ENCODE measurements at places on chromosomes 7 and 10.
A peak's percentile ranks its signal among the peaks of the same experiment; 100 is the strongest.

GRCh38 chr10:126921974-126922525 lies 16.8 kb downstream of the DOCK1 start:
- DNase-seq: no peak

DNA sequence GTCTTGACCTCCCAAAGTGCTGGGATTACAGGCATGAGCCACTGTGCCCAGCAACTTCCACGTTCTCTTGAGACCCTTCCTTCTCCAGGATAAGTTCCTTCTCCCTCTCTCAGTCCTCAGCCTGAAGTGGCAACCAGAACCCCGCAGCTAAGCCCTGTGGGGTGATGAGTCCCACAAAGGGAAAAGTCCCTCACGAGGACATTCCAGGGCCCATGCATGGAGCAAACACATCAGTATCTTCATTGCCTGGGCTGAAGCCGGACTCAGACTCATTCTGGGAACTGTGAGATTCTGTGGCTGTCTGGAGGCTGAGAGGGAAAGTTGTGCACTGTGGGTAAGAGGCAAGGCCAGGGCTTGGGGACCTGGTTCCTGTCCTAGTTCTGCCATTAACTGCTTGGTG lies 622.9 kb downstream of the GALNT17 start:
- no peak for DNase-seq

DNA sequence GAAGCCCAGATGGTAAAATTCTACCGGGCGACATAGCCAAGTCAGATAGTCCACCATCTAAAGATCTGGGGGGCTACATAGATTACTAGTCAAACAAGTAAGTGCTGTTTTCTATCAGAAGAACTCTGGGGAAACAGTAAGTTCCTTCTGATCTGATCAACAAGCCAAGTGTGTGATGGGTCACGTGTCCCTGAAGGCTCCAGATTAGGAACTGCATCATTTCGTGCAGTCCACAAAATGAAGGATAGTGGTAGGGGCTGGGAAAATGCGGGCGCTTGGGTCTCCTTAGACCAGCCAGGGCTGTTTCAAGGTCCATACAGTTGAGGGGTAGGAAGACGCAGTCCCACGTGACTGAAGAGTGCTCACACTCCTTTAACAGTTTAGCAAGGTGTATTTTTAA lies 1.8 kb upstream of the CHN2 start:
- DNase-seq: no peak

DNA sequence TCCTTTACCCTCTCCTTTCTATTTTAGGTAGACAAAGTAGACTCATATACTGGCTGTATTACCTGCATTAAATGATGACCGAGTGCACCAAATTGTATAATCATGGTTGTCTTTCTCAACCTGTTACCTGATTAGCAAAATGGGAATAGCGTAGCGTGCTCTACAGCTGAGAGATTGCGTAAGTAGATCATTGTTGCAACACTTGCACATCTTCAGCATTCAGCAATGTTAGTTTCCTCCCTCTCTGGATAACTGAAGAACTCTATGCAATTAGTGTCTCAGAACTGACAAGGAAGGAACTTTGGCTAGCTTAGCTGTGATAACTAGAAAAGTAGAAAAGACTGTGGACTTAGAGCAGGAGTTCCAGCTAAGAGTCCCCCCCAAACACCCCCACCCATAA lies 787.4 kb downstream of the PHTF2 start:
- no peak for DNase-seq

- no peak for DNase-seq
These were observed 17.7 kb downstream of the PCGF5 start for GRCh38 chr10:91238191-91238590.

- DNase-seq: no peak
These were observed 780.2 kb downstream of the MAGI2 start for GRCh38 chr7:78673272-78673671.

DNA sequence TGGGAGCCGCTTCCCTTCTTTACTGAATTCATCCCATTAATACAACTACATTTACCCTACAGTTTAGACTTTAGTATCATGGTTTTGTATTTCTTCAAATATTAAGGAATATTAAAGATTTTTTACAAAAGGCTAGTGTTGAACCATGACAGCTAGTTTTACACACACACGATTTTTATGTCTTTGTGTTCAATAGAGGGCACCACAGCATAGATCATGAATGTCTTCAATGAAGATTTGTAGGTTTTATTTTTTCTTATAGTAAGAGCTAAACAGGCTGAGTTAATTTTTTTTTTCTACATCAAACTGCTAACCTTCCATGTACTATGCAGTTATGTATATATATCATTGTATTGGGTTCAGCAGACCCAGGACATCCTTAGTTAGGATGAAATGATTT lies 76.9 kb downstream of the SNX10 start:
- no peak for DNase-seq

DNA sequence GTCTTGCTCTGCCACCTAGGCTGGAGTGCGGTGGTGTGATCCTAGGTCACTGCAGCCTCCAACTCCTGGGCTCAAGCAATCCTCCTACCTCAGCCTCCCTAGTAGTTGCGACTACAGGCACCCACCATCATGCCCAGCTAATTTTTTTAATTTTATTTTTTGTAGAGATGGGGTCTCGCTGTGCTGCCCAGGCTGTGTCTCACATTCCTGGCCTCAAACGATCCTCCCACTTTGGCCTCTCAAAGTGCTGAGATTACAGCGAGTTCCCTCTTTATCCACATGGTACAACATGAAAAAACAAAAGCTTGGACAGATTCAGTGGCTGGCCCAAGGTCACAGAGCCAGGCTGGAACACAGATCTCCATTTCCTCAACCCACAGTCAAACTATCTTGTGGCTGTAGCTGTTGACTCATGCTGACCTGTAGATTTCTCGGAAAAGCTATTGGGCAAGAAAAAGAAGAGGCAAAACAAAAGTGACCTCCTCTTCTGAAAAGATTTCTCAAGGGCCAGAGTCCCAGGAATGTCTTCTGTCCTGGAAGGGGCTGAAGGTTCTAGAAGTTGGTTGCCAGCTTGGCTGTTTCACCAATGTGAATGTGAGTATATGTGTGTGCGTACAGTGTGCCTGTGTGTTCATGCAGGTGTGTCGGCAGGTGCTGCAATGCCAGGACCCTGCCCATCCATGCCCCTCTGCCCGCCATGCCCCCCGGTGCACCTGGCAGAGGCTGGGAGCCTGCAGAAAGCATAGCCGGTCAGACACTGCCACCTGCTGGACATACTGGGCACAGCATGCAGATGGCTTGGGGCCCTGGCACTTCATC lies 28.4 kb downstream of the TMEM130 start:
- peak; percentile 92 for DNase-seq

DNA sequence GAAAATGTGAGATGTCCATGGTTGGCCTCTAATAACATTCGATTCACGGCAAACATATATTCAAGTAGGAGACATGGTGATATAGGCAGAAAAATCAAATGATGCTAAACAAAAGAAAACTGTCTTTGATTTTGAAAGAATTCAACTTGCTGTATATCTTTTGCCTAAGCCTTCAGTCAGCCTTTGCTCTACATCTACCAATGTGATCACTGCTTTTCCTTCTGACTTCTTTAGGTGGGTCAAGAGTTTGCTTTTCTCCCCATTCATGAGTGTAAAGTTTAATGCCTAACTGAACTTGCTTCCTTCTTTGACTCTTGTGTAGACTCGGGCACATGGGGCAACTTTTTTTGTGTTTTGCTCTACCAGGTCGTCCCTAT lies 417 bp upstream of the HIF1AN start:
- DNase-seq: no peak

GRCh38 chr7:27064661-27065060 lies 31.1 kb downstream of the HOXA1 start:
- no peak for DNase-seq

DNA sequence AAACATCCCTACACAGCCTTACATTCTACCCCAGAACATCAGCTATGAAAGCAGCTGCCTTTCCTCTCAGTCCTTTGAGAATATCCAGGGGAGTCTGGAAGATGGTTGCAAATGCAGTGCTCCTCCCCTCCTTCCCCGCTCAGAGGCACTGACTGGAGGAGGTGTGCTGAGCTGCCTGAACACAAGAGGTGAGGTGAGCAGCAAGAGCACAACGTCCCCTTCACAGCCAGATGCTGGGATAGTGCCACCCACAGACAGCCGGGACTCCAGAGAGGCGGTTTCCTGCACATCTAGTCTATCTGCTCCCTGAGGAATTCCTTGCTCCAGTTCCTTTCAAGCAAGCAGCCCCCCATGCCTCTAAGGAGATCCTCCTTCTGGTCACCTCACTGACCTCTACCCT lies 74.2 kb downstream of the EZH2 start:
- DNase-seq: no peak

GRCh38 chr7:20343205-20343604 lies 12.5 kb downstream of the ITGB8 start:
- DNase-seq: no peak

- DNase-seq: no peak
These were observed 290.3 kb downstream of the TNS3 start for GRCh38 chr7:47291461-47292081.

- DNase-seq: no peak
These were observed 805.1 kb downstream of the TNS3 start for GRCh38 chr7:46776790-46777189.

- no peak for DNase-seq
These were observed 80.8 kb downstream of the DNAJB9 start for GRCh38 chr7:108650467-108650866.

DNA sequence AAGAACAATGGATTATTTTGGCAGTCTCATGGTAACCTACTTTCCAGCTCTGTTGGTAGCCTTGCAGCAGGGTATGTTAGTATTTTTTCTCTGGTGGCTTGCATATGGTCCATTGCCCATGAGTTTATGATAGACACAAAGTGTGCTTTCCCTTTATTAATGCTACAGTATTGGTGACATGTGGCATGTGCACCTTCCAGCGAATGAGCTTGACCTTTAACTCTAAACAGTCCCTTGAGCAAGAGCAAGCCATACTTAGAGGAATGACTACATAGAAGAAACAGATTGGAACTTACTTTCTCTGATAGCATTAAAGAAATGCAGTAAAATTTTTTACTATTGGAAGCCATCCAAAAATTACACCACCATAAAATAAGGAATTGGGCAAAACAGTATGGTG lies 73.9 kb downstream of the VTI1A start:
- DNase-seq: no peak

DNA sequence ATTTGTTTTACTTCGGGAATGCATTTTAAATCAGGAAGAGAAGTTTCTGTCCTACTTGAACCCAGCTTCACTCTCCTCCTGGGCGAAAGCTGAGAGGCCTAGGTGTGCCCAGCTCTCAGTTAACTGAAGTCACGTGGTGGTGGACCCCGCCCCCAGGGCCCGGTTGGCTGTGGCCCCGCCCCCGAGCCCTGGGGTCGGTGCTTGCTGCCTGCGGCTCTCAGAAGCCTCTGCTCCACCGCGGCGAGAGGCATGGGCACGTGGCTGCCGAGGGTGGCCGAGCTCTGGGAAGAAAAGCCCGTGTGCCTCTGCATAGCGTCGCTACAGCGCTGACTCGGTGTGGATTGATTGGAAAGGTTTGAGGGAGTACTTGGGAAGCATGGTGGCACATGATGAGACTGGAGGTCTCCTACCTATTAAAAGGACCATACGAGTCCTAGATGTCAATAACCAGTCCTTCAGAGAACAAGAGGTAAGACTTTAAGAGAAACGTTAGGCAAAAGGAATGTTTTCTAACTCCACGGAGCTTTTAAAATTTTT lies 34.1 kb downstream of the NET1 start:
- DNase-seq: peak; percentile 82

- DNase-seq: no peak
These were observed 80.2 kb downstream of the ZEB1 start for GRCh38 chr10:31399171-31399570.

GRCh38 chr10:13696071-13696470 lies 109.3 kb downstream of the PRPF18 start:
- DNase-seq: no peak

DNA sequence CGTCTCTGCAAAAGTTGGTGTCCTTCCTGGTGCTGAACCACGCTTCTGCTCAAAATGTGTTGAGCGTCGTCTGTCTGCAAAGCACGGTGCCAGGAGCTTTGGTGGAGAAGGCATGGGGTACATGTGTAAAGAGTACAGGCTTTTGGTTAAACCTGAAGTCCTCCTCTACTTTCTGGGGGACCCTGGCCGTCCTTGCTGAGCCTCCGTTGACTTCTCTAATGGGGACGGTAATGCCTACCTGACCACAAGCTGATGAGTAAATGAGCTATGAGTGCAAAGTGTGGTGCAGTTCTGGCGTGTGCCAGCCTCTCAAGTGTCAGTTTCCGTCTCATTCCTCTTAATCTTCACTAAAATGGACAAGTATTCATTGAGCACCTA lies 527 bp upstream of the HERPUD2 start:
- no peak for DNase-seq

- no peak for DNase-seq
These were observed 287.0 kb upstream of the CDC14C start for GRCh38 chr7:48637382-48637781.

GRCh38 chr7:72409638-72410015 lies 2.5 kb downstream of the CALN1 start:
- DNase-seq: no peak

DNA sequence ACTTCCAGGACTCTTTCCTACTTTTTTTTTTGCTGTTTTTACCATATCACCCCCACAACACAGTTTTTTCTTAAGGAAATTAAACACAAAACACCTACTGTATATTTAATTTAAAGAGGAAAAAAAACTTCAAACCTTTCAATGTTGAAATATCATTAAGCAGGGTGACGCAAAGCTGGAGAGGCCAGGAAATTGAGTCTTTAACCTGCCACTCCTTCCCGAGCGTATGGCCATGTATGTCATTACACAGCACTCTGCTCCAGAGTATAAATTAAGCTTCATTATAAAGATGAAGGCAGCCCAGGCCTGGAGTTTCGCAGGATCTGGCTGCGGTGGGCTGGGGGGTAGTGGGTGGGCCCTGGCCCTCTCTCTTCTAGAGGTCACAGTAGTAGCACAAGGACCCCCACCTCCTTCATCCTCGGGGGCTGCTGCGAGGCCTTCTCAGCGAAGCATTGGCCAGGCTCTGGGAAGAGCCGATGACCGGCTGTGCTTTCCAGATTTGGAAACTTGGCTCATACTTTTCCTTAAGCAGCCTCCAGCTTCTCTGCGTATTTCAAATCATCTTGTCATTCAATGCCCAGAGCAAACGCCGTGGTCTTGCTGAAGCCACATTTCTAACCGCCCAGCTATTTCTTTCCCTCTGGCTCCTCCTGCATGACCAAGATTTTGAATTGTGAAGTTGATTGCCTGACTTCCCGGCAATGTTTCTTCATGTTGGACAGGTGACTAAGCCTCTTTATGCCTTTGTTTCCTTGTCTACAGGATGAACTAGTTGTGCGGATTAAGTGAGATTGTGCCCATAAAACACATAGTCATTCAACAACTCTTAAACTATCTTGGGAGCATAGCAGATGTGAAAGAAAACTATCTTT lies 765.1 kb downstream of the SUGCT start:
- no peak for DNase-seq

- DNase-seq: no peak
These were observed 214.0 kb upstream of the KLF14 start for GRCh38 chr7:130947792-130948580.

- DNase-seq: no peak
These were observed 16.3 kb downstream of the ABI1 start for GRCh38 chr10:26844396-26844975.

GRCh38 chr7:69457595-69458504 lies 140.4 kb upstream of the AUTS2 start:
- no peak for DNase-seq
